Hippocampal formation (tissue), 2 donors: ENCODE measurements at places on chromosomes 4 and X.
A peak's percentile ranks its signal among the peaks of the same experiment; 100 is the strongest.

GRCh38 chr4:153010146-153010545 lies 74.0 kb downstream of the FHDC1 start:
- DNase-seq: no peak

GRCh38 chr4:107519053-107519452 lies 201.0 kb downstream of the PAPSS1 start:
- no peak for DNase-seq

- no peak for DNase-seq
Measured at GRCh38 chrX:15812192-15812938, 22.1 kb downstream of the ZRSR2 start.

DNA sequence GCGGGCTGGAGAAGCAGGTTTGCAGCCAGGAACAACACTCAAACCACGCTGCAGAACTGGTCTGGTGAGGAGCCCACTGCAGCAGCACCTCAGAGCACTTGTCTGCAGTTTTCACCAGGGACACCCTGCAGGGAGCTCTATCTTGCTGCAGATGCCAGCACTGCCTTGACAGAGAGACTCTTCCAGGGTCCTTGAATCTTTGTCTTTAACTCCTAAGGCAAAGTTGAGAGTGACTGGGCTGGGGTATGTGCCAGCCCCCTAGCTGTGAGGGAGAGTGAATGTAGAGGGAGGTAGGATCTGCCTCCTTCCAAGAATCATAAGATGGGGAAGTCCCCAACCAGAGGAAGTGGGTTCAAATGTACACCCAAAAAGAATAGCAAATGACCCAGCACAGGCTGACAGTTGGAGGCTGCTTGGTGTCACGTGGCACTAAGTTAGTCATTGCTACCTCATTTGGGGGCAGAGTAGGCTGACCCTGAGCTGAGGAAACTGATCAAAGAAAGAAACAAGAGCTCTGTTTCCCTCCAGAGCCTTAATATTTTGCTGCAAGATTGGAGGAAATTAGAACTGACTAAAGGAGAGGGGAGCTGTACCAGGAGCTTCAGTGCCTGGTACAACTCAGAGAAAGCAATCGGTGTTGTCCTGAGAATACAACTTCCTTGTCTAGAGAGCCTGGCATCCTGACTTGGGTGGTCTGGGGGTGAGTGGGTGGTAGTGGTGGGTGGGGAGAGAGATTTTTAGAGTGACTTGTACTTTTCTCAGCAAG lies 28.2 kb upstream of the HUWE1 start:
- DNase-seq: no peak

GRCh38 chrX:110287605-110288004 lies 30.3 kb downstream of the AMMECR1 start:
- DNase-seq: no peak

- no peak for DNase-seq
Measured at GRCh38 chr4:122010610-122011009, 58.8 kb upstream of the TRPC3 start.

DNA sequence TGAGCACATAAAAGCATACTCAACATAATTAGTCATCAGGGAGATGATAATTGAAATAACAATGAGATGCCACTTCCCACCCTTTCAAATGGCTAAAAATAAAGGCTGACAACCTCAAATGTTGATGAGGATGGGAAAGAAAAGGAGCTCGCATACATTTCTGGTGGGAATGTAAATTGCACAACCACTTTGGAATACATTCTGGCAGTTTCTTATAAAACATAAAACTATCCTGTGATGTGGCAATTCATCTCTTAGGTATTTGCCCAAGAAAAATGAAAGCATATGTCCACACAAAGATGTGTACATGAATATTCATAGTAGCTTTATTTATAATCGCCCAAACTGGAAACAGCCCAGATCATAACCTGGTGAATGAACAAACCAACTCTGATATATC lies 687 bp upstream of the ZNF275 start:
- DNase-seq: no peak

- DNase-seq: no peak
Measured at GRCh38 chrX:22135171-22135711, 103.1 kb downstream of the PHEX start.

GRCh38 chrX:1597345-1598020 lies 6.1 kb downstream of the AKAP17A start:
- DNase-seq: no peak

GRCh38 chrX:20313899-20314298 lies 47.2 kb upstream of the RPS6KA3 start:
- DNase-seq: no peak

DNA sequence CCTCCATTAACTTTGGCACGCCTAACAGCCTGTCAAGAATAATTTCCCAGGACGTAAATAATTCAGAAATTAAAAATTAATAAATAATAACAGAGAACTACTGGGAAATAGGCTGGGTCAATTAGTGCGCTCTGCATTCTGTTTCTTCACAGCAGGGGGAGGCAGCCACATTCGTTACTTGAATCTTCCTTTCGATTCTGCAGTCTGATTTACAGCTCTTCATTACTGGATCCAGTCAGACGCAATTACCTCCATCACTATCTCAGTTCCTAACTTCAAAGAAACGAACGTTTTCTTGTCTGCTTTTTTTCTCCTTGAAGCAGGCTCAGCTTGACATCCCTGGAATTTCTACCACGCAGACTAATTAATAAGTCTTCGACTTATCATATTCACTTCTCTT lies 9.0 kb upstream of the RPL34 start:
- DNase-seq: no peak

GRCh38 chr4:154490234-154490582 lies 1.4 kb downstream of the DCHS2 start:
- DNase-seq: no peak

- DNase-seq: no peak
Measured at GRCh38 chr4:101584306-101584705, 206.2 kb upstream of the BANK1 start.

- no peak for DNase-seq
Measured at GRCh38 chr4:121739575-121739974, 25.4 kb downstream of the SMIM43 start.

DNA sequence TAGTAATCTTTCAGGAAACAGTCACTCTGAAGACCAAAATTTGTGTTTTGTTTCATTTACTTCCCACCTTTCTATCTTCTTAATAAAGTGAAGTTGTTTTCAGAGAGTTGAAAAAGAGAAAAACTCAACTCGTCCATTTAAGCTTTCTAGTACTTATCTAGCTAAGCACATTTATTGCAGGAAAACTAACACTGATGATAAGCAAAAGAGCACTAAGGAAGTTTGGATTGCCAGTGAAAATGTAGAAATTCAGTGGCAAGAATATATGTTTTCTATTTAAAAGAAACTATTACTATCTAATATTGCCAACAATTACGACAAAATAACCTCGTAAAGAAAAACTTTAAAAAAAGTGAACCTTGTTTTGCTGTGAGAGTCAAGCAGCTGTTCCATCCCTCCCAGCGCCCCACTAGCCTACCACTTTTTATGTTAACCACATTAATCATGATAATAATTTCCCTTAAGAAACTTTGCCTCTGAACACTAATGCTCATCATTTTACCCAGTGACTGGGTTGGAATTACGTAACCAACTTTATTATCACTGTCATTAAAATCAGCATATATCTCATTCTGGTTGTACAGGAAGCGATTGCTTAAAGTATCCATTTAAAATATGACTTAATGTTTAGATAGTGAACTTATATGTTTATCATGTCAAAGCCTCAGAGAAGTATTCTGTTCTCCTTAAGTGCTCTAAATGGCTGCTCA lies 24.8 kb downstream of the SPRY1 start:
- DNase-seq: no peak

GRCh38 chrX:54427837-54428424 lies 12.3 kb upstream of the TSR2 start:
- no peak for DNase-seq

- DNase-seq: no peak
Measured at GRCh38 chrX:17438221-17438620, 63.2 kb downstream of the NHS start.

GRCh38 chrX:13598877-13599276 lies 29.5 kb downstream of the EGFL6 start:
- no peak for DNase-seq

DNA sequence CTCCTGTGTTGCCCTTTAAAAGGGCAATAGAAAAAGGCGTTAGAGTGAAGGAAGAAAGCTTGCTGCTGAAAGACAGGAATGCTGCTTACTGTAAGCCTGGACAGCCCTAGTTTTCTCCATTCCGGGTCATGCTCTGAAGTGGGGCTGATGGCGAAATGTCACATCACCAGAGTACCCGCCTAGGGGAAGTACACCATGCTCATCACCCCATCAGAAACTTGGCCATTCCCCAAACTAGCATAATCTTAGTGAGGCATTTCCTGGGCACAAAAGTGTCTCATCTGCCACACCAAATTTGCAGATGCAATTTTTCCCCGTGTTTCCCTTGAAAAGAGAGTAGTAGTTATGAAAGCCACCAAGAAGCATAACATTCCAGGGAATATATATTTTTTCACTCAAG lies 47.8 kb upstream of the CAMK2D start:
- no peak for DNase-seq

DNA sequence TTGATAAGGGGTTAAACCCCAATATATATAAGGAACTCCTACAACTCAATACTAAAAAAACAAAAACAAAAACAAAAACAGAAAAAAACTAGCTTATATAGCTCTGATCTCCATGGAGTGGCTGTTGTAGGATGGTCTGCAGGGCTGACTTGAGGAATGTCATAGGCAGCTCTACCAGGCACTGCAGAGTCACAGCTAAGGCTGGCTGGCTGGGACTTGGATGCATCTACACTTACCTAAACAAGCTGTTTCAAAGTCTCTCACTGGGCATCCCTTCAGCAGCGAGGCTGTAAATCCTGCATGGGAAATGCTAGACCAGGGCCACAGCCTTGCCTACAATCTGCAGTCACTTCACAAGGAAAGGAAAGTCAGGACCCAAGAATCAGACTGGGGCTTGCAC lies 61.3 kb downstream of the HOPX start:
- no peak for DNase-seq

- peak; percentile 30 for DNase-seq
Measured at GRCh38 chrX:131633285-131633917, 89.5 kb downstream of the OR13H1 start.

DNA sequence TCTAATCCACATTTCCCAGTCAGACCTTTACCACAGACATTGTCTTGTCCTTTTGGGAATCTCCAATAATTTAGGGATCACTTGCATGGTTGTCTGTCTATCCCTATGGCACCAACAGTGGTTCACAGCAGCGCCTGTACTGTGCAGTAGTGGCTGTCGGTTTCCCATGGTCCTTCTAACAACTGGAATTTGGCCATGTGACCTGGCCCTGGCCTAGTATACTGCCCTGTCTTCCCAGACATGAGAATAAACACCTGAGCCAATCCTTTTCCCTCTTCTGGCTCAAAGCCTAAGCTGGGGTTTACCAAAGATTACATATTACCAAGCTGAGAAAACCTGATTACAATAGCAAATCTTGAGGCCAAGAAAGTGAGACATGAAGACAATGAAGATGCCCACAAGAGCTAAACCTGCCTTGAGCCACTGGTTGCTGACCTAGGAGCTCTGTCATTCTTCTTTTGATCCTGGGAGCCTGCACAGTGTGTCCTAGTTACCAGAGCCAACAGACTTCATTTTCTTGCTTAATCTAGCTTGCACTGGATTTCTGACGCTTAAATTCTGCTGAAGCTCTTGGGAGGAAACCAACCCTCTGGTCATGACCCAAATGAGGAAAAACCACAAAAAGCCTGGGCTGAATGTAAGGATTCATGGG lies 92.1 kb downstream of the SCD5 start:
- DNase-seq: peak; percentile 53

- no peak for DNase-seq
Measured at GRCh38 chrX:150361070-150361776, 1.9 kb upstream of the MAMLD1 start.

GRCh38 chrX:19709812-19710518 lies 177.4 kb downstream of the SH3KBP1 start:
- DNase-seq: no peak

GRCh38 chr4:100466501-100466900 lies 51.3 kb downstream of the EMCN start:
- no peak for DNase-seq

- no peak for DNase-seq
Measured at GRCh38 chr4:55447108-55447708, 51.5 kb downstream of the TMEM165 start.

GRCh38 chr4:185921583-185922555 lies 109.9 kb upstream of the SORBS2 start:
- DNase-seq: no peak

DNA sequence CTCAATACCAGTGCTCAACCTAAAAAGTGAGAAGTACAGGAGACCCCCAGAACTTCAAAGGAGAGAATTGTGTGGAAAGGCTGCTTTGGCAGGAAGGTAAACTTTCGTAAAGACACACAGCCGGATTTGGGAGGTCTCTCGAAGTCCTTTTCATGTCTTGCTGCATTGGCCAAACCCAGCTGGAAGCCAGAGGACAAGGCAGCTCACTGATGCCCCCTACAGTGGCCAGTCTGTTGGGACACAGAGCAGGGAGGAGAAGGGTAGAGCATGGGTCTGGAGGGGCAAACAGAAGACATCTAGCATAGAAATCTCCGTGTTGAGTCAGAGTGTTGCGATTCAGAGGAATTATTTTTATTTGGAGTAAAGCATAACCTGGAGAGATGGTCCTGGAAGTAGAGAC lies 198.9 kb downstream of the ANK2 start:
- DNase-seq: no peak

DNA sequence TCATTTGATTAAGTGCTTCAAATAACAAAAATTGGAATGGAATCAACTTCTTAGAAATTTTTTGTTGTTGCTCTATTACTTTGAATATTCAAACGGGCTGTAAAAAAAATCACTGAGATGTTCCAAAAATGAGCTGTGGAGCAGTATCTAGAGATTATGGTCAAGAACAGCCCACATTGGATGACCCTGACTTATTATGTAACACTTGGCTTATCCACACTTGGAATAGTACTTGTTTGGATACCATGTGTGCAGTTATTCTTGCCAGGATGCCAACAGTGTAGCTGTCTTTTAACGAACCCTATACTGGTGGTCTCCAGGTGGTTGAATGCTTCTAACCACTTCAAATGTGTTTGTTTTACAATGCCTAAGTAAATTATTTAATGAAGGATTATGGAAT lies 64.9 kb upstream of the CAMK2D start:
- no peak for DNase-seq

DNA sequence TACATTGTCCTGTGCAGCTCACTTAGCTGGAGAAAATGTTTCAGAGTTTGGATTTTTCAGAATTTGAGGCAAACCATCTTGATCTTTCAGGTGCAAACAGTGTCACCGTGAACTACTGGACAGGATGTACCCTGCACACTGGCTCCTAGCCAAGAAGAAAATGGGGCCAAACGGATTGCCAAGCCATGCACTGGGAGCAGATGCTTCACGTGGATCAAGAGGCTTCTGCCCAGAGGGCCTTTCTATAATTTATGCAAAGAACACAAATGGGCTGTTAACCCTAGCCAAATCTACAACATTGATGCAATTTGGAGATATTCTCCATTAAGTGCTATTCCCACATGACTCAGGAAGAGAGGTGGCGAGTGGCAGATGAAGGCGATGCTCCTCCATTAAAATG lies 46.9 kb upstream of the ATP8A1 start:
- DNase-seq: no peak

GRCh38 chr4:122746485-122746965 lies 14.0 kb downstream of the BBS12 start:
- no peak for DNase-seq
